ENCODE measurements at places on chromosomes 2 and 18.

GRCh38 chr18:9065864-9066263 lies 36.6 kb upstream of the NDUFV2 start:
- DNase-seq: no peak

GRCh38 chr2:150127346-150127990 lies 360.0 kb downstream of the RND3 start:
- DNase-seq: no peak

DNA sequence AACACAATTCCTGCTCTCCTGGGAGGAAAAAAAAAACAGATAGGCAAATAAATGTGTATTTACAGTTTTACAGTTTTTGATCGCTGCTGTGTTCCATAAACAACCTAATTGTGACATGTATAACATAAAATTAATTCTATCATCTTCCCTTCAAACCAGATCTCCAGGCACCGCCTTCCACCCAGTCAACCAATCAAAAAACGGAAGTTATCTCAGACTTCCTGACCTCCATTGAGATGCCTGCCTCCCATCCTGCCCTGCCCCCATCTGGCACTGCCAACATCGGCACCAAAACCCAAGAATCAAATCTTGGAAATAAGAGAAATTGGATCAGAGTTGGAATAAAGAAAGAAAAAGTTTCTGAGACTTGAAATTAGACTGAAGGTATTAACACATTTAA lies 3.1 kb upstream of the RIOK3 start:
- no peak for DNase-seq

- DNase-seq: no peak
These were observed 22.6 kb downstream of the MRPL44 start for GRCh38 chr2:223979730-223980396.

- DNase-seq: no peak
These were observed 540.0 kb upstream of the ZEB2 start for GRCh38 chr2:145059914-145060313.

GRCh38 chr2:42914314-42914713 lies 121.9 kb upstream of the HAAO start:
- DNase-seq: no peak

- DNase-seq: no peak
These were observed 222.3 kb downstream of the IKZF2 start for GRCh38 chr2:212929116-212929515.

- DNase-seq: no peak
These were observed 1300.0 kb upstream of the FAM98A start for GRCh38 chr2:34899079-34899478.

DNA sequence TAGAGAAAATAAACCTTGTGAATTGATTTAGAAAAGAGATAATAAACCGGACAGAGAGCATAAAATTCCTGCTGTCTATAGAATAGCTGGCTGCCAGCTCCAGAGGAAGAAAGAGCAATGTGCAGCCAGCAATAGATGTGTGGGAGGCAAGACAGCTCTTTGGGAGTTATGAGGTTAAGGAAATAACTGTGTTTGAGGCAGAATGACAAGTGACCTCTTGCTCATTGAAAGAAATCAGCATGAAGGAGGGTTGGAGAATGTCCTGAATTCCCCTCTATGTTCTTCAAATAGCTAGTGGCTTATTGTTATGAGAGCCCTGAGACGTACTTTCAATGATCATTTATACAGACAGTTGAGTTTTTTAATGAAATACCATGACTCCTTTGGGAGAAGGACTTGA lies 1009.9 kb upstream of the NXPH2 start:
- no peak for DNase-seq

- no peak for DNase-seq
These were observed 89.8 kb upstream of the TEX51 start for GRCh38 chr2:126808929-126809328.

DNA sequence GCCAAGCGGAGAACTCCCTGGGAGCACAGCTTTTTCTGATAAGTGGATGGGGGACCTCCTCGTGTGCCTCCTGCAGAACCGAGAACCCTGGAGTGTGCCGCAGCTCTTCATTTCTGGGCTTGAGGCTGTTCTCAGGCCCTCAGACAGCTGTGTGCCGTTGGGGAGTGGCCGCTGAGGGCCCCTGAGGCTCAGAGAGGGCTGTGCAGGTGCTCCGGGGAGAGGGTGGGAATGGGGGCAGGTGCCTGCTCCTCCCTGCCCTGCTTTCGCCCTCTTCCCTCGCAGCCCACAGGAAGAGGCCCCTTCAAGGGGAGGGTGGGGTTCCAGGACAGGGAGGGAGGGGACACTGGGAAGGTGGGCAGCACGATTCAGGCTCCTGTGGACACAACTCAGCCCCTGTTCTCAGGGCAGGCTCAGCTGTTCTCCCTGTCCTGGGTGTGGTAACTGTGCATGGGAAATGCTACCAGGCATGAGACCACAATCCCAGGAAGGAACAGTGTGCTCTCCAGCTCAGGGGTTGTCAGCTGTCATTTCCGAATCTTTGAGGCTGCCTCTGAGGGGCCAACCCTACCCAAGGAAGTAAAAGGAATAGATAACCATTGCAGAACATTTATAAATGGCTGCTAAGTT lies 11.3 kb downstream of the LCT start:
- no peak for DNase-seq

- no peak for DNase-seq
These were observed 5.5 kb downstream of the PXDN start for GRCh38 chr2:1738646-1739302.

- no peak for DNase-seq
These were observed 510.9 kb upstream of the NRP2 start for GRCh38 chr2:205171261-205171940.

DNA sequence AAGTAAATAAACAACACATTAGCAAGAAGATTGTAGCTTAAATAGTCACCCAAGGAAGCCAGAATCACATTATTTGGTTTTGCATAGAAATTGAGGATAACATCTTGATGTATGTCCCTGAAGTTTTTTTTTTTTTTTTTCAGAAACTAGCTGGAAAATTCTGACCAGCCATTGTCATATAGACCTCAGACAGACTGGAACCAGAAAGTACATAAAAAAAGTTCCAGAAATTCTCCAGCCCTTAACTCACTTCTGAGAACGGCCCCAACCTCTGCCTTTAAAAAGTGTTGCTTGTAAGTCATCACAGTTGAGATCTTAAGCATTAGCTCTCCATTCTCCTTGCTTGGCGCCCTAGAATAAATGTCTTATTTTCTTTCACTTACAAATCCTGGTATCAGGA lies 350.5 kb downstream of the CCDC85A start:
- no peak for DNase-seq

- DNase-seq: no peak
These were observed 6.3 kb upstream of the GAL3ST2 start for GRCh38 chr2:241770185-241770935.

- DNase-seq: no peak
These were observed 30.1 kb downstream of the PLEKHA3 start for GRCh38 chr2:178510384-178510783.

- DNase-seq: no peak
These were observed 520.5 kb upstream of the ZEB2 start for GRCh38 chr2:145040433-145040832.

- DNase-seq: no peak
These were observed 254.9 kb upstream of the HS6ST1 start for GRCh38 chr2:128573531-128573930.

GRCh38 chr2:49719241-49719640 lies 564.9 kb upstream of the FSHR start:
- no peak for DNase-seq

- DNase-seq: no peak
These were observed 137.6 kb downstream of the NCK2 start for GRCh38 chr2:105882341-105882740.

- DNase-seq: no peak
These were observed 141.7 kb upstream of the LMAN1 start for GRCh38 chr18:59500765-59501164.

DNA sequence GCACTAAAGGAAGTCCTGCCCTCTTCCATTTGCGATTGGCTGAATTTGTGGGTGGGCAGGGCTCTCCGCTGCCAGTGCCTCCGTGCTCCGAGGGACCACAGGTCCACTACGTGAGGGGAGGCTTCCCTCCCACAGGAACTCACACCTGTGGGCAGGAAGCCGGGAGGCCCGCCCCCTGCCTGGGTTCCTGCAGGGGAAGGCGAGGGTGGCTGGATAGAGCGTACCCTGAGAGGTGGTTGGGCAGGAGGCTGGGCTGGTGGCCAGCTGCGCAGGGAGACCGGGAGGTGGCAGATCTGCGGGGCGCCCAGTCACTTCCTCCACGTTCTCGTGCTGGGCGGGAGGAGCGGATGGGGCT lies 47.0 kb upstream of the PTH2R start:
- DNase-seq: no peak

- DNase-seq: no peak
These were observed 558 bp downstream of the TTC39C start for GRCh38 chr18:24014986-24015638.

- DNase-seq: no peak
These were observed 440.8 kb downstream of the RNF144A start for GRCh38 chr2:7357993-7358392.

GRCh38 chr2:200350850-200351285 lies 44.4 kb downstream of the SPATS2L start:
- DNase-seq: no peak

DNA sequence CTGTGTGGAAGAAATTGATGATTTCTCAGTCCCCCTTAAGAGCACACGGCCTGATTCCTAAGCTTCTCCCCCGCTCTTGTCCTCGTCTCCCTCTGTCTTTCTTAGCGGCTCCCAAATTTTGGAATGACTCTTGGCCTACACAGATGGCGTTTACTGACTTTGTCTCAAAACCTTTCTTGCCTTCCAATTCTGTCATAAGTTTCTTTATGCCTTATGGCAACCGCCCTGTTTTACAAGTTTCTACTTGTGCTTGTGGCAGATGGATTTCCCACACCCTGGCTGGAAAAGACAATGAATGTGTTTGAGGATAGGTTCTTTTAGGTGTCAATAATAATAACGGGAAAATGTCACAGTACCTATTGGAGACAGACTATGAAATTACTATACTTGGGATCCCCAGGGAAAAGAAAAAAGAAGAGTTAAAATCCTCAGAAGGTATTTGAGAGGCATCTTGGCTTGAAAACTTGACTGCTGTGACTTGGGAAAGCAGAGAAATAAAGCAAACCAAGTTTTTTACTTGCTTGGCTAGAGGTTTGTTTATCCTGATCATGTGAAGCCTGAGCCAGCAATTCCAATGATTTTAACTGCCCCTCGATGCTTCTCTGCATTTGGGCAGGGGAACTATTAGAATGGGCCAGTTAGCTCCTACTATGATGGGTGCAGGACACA lies 276.4 kb downstream of the HRH4 start:
- no peak for DNase-seq

DNA sequence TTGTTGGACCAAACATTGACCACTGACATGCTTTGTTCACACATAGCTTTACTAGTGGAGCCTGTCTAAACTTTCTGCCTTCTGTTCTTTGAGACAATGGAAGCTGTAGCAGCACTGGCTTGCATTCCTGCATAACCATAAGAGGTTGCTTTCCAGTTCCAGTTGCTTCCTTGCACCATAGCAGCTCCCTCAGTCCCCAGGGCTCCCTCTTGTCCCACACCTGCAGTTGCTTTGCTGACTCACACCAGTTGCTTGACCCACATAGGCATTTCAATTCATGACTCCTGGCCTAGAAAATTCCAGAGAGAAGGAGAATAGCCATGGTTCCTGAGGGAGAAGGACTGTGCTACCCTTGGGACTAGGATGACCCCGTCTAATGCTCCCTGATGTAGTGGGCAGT lies 20.9 kb downstream of the SGPP2 start:
- no peak for DNase-seq

GRCh38 chr2:190105554-190105953 lies 43.0 kb upstream of the MSTN start:
- DNase-seq: no peak

DNA sequence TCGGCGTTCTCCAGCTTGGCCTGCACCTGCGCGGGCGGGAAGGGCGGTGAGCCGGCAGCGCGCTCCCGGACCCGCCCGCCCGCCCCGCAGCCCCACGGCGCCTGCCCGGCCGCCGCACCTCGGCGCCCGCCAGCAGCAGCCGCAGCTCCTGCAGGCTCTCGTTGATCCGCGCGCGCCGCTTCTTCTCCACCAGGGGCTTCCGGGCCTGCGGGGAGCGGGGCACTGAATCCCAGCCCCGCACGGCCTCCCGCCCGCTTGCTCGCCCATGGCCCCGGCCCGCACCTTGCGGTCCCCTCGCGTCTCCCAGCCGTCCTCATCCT lies 335 bp downstream of the HES6 start:
- DNase-seq: no peak

- no peak for DNase-seq
These were observed 10.3 kb downstream of the AQP12A start for GRCh38 chr2:240701736-240702639.

DNA sequence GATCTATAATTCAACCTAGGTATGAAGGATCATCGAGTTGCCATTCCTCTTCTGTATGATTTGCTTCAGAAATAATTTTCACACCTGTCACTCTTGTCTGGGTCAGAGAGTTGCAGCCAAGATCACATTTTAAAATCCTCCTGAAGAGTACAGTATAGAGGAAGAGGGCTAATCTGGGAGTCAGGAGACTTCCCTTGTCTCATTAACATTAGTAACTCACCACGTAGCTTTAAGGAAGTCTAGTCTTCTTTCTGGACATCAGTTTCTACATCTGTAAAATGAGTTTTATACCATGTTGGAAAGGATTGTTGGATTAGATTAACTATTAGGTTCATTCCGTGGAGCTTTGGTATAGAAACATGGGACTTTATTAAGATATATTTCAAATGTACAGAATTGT lies 109.4 kb downstream of the TDRD15 start:
- no peak for DNase-seq

DNA sequence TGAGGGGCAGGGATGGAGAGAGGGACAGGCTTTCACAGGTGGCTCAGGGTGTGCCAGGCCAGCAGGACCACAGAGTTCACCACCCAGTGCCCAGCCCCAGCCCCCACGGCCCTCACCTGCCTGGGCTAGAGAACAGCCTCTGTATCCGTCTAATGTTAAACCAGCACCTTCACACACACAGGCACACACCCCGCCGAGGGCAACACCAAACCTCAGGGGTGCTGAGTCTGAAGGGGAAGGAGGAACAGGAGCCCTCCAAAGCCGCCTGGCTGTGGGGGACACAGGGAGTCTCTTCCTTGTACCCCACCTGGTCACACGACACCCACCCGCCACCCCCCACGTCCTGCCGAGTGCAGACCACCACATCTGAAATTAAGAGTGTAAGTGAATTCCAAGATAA lies 205.8 kb upstream of the SALL3 start:
- DNase-seq: no peak

- no peak for DNase-seq
These were observed 143.4 kb upstream of the GPC1 start for GRCh38 chr2:240292035-240292574.

All from esophagus squamous epithelium (tissue), 5 donors.